Glomerular endothelial cell (primary cell): ENCODE measurements at places on chromosomes 12 and 14. TPM values are rescaled to one million over a fixed set of nuclear protein-coding genes. Genes with fewer than 3 reads are reported as not detected.

Gene ADCY4
- 63.3 and 115 TPM in 2 replicates for total RNA-seq

Gene TULP3
- 18.5 and 24.0 TPM in 2 replicates for total RNA-seq

Gene LAG3
- not detected in 2 replicates for total RNA-seq

Gene CLBA1
- total RNA-seq, result 6.4 and 9.6 TPM in 2 replicates

Gene IRAK4
- total RNA-seq, result 12.3 and 16.4 TPM in 2 replicates

Gene MEG3
- total RNA-seq, result 134 and 219 TPM in 2 replicates

Gene NGB
- not detected in 2 replicates for total RNA-seq

Gene CORO1C
- 167 and 291 TPM in 2 replicates for total RNA-seq

Gene CLEC4D
- total RNA-seq, result not detected in 2 replicates

Gene ARG2
- total RNA-seq, result 7.1 and 17.0 TPM in 2 replicates

Gene RPAP3
- 17.4 and 17.8 TPM in 2 replicates for total RNA-seq

Gene ADCY6
- 37.6 and 48.5 TPM in 2 replicates for total RNA-seq

Gene ZBTB39
- total RNA-seq, result 5.3 and 8.0 TPM in 2 replicates

Gene MYO1H
- total RNA-seq, result not detected in 2 replicates

Gene YAF2
- total RNA-seq, result 15.8 and 39.4 TPM in 2 replicates

Gene MANSC4
- total RNA-seq, result not detected in 2 replicates

Gene ARHGEF25
- 1.4 and 2.0 TPM in 2 replicates for total RNA-seq

Gene DPPA3
- total RNA-seq, result not detected in 2 replicates

Gene MYBPC1
- total RNA-seq, result not detected in 2 replicates

Gene ACVRL1
- total RNA-seq, result 933 and 964 TPM in 2 replicates

Gene TEX22
- total RNA-seq, result 0.15 and 0.18 TPM in 2 replicates

Gene SLC38A2
- total RNA-seq, result 260 and 387 TPM in 2 replicates

Gene KLHL33
- total RNA-seq, result not detected in 2 replicates

Gene FAM222A
- total RNA-seq, result 0.99 and 1.0 TPM in 2 replicates

Gene POLE2
- total RNA-seq, result 8.0 and 8.1 TPM in 2 replicates

Gene DENND5B
- 10.7 and 17.2 TPM in 2 replicates for total RNA-seq

Gene HOXC6
- 0.10 and 0.70 TPM in 2 replicates for total RNA-seq

Gene RGS6
- total RNA-seq, result 0.82 TPM in 1 of 2 replicates, not detected in the other

Gene PLEKHD1
- total RNA-seq, result 0.18 TPM in 1 of 2 replicates, not detected in the other

Gene DPF3
- 6.2 TPM in 2 replicates for total RNA-seq

Gene MGP
- total RNA-seq, result 2.6 and 9.1 TPM in 2 replicates

Gene TCP11L2
- 9.8 and 23.0 TPM in 2 replicates for total RNA-seq

Gene GRIN2B
- 0.06 and 0.10 TPM in 2 replicates for total RNA-seq

Gene MFAP5
- total RNA-seq, result 0.92 TPM in 1 of 2 replicates, not detected in the other

Gene NKX2-1
- not detected in 2 replicates for total RNA-seq

Gene FGF6
- total RNA-seq, result not detected in 2 replicates

Gene FKBP3
- total RNA-seq, result 45.3 and 51.6 TPM in 2 replicates

Gene NRL
- 0.70 and 4.9 TPM in 2 replicates for total RNA-seq

Gene LRRC43
- 1.4 and 2.7 TPM in 2 replicates for total RNA-seq

Gene REC8
- total RNA-seq, result 46.3 and 55.0 TPM in 2 replicates

Gene IL22
- not detected in 2 replicates for total RNA-seq

Gene ARID2
- total RNA-seq, result 11.7 and 19.5 TPM in 2 replicates

Gene COA8
- 38.4 and 38.9 TPM in 2 replicates for total RNA-seq

Gene ZC2HC1C
- total RNA-seq, result 0.93 and 1.5 TPM in 2 replicates

Gene MSRB3
- total RNA-seq, result 23.0 and 35.3 TPM in 2 replicates

Gene DACT1
- total RNA-seq, result 1.2 and 4.3 TPM in 2 replicates

Gene SLC17A8
- total RNA-seq, result not detected in 2 replicates

Gene POTEG
- not detected in 2 replicates for total RNA-seq

Gene CISTR
- total RNA-seq, result not detected in 2 replicates

Gene CFAP251
- 3.0 and 13.5 TPM in 2 replicates for total RNA-seq

Gene VTI1B
- 49.4 and 50.7 TPM in 2 replicates for total RNA-seq

Gene FAM181A
- total RNA-seq, result not detected in 2 replicates

Gene GPRC5D
- total RNA-seq, result not detected in 2 replicates

Gene RFX4
- not detected in 2 replicates for total RNA-seq

Gene KRT71
- not detected in 2 replicates for total RNA-seq

Gene HRK
- total RNA-seq, result not detected in 2 replicates

Gene CDH24
- total RNA-seq, result 8.9 and 11.9 TPM in 2 replicates

Gene BDKRB1
- total RNA-seq, result not detected in 2 replicates
